ENCODE measurements at places on chromosomes 6 and 20.

DNA sequence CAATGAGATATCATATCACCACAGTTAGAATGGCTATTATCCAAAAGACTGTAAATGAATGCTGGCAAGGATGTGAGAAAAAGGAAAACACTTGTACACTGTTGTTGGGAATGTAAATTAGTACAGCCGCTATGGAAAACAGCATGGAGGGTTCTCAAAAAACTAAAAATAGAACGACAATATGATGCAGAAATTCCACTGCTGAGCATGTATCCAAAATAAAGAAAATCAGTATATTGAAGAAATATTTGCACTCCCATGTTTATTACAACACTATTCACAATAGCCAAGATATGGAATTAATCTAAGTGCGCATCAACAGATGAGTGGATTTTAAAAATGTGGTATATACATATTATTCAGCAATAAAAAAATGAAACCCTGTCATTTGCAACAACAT lies 898.9 kb upstream of the MAN1A1 start:
- DNase-seq: no peak

DNA sequence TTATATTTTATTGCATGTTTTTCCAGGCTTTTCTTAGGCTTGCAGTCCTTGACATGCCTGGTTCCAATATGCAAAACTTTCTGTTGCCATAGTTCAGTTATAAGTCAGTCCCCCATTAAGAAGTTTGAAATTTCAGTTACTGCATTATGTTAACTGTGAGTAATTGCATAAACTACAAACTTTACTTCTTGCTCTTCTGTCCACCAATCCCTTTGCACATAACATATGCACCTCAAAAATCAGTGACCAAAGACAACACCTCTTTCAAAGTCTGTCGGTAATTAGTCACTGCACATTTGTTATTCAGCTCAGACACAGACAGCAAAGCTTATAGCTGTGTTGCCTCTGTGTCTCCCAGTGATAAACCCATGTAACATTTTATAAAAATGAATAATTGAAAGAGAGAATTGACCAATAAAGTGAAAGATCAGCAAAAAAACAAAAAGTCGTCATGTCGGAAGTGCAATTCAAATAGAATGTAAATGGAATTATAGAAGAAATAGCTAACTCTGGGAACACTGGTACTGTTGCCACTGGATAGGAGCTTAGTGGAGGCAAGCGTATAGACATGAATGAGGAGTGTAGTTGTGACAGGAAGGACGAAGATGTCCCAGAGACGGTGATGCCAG lies 50.3 kb upstream of the BTBD3 start:
- DNase-seq: no peak

DNA sequence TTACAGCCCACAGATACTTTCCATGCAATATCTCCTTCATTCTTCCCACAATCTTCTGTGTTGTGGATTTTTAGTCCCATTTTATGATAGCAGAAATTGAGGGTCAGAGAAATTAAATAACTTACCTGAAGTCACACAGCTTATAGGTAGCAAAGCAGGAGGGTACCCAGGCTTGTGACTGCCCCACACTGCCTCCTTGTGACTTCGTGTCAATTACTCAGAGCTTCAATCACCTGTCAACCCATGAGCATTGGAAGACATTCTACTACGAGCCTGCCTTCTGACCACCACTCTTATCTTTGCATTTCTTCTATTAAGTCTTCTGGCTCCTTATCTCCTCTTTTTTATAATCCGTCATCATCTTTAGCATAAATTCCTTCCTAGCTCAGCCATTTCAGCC lies 71.6 kb upstream of the NRSN1 start:
- no peak for DNase-seq

GRCh38 chr6:6195080-6195479 lies 125.4 kb downstream of the F13A1 start:
- DNase-seq: no peak

DNA sequence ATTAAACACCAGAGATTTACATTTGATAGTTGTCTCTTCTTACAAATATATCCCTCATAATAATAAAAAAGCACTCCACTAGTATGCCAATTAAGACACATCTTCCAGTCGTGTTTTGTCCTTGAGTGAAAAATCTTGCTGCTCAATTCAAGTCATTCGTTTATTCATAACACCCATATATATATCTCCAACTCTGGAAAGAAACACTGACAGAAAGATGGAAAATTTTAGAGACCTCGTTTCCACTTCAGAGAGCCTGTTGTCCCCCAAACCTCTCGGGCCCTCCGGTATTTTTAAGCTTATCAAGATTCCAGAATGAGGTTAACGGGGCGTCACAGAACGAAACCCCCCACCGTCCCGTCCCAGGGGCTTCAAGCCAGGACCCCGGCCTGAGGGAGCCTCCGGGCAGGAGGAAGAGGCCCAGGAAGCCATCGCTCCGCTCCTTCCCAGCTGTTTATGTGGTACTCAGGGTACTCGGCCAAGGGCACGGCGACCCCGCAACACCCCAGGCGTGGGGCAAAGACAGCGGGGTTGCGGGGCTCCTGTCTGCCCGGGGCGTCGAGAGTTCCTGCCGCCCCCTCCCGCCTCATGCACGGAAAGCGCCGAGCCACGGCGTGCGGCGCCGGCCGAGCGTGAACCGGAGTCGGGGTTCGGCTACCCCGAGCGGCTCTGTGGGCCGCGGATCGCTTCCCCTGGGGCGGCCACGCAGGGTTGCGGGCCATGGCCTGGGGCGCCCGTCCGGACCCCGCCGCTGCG lies 623 bp upstream of the SNX9 start:
- no peak for DNase-seq

DNA sequence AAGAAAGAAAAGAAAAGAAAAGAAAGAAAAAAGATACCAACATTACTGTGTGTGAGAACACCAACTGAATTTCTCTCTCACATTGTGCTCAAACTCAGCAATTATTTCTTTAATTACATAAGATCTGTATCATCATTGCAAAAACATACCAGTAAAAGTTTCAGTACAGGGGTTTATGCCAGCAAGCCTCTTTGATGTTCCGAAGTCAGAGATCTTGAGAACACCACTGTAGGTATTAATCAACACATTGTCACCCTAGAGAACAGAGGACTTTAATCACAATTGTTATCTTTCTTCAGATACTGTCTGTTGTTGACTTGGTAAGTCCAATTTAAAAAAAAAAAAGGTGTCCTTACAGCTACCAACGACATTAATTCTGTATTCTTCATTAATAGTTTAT lies 60.9 kb upstream of the MAP7 start:
- DNase-seq: no peak

DNA sequence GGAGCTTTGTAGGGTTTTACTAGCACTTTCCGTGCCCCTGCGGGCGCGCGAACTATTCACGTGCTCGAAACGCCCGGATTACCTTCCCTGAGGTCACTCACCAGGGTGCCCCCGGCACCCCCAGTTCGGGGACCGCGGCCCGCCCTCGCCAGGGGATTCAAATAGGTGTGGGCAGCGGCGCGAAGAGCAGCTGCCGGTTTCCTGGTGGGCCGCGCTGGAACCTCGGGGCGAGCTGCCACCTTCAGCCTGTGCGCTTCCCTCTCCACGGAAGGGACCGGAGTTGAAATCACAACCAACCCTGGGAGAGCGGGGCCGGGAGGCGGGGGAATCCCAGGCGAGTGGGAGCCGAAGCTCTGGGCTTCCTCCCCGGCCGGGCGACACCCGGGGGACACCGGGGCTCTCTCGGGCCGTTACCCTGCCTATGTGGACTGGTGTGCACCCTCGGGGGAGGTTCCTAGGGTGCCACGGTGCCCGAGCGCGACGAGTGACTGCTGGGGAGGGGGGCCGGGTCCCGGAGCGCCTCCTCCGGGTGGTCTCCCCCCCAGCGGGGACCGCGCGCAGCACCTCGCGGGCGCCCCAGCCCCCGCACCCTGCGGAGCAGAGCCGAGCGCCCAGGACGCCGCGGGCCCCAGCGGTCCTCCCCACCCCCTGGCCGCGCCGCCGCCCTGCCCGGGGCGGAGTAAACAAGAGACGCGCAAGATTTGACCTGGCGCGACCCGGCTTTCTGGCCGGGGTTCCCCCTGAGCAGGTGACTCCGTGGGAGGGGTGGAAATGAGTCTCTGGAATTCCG lies 2.1 kb upstream of the HIVEP2 start:
- DNase-seq: peak; percentile 54

DNA sequence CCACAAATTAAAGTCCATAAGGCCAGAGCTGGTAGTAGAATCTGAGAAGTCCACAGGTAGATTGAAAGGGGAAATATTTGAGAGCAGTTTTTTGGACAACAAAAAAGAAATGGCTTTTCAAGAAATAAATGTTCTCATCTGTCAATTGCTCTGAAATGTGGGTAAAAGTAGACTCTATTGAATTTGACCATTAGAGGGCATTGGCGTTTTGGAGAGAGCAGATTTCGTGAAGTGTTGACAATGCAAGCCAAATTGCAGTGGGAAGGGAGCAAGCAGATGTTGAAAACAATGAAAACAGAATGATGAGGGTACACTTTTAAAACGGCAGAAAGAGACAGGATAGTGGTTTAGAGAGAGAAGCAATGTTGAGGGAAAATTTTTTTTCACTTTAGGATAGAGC lies 149.1 kb upstream of the FAM83B start:
- DNase-seq: no peak

DNA sequence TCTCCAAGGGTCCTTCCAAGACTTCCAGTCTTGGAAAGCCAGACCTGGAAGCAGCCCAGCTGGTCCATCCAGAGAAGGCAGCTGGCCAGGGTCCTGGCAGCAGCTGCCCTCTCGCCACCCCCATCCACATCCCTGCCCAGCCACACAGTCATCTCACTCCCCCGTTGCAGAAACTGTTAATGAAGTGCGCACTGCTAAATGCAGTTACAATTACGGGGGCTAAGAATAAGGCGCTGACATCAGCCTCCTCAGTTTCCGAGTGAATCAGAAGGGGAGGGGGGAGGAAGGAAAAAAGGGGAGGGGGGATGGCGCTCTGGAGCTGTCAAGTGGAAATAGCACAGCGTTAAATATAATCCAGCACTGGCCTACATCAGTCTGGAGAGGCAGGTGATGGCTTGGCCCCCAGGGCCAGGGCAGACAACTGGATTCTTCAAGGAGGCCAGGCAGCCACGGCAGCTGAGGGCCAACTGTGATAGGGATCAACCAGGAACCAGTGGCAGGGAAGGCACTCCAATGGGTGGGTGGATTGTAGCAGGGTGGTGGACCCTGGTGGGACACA lies 6.9 kb downstream of the RIMS4 start:
- DNase-seq: no peak

GRCh38 chr6:139872665-139873064 lies 498.2 kb upstream of the CITED2 start:
- DNase-seq: no peak

Data from stimulated activated CD8-positive, alpha-beta memory T cell treated with anti-CD3 and anti-CD28 coated beads, Interleukin-4, amount 100 ng/mL, for 1 hour (primary cell).